ENCODE measurements at places on chromosomes 3 and 15.
A peak's percentile ranks its signal among the peaks of the same experiment; 100 is the strongest.

DNA sequence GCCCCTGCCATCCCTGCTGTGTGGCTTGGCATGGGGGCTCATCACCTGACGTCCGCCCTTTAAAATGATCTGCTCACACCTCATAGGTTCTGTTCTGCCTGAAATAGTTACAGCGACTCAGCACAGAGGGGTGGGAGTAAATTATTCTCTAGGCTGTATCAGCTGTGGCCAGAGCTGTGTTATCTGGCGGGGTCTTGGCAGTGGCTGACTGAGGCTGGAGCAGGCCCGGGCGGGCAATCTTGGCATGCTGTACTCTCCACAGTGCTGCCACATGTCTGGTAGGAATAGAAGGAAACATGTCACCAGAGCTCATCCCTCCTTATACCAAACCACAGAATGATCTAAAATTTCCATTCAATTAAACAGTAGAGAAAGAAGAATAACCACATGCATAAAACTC is 499.9 kb upstream of the LMCD1 start:
- peak; percentile 47 for DNase-seq

DNA sequence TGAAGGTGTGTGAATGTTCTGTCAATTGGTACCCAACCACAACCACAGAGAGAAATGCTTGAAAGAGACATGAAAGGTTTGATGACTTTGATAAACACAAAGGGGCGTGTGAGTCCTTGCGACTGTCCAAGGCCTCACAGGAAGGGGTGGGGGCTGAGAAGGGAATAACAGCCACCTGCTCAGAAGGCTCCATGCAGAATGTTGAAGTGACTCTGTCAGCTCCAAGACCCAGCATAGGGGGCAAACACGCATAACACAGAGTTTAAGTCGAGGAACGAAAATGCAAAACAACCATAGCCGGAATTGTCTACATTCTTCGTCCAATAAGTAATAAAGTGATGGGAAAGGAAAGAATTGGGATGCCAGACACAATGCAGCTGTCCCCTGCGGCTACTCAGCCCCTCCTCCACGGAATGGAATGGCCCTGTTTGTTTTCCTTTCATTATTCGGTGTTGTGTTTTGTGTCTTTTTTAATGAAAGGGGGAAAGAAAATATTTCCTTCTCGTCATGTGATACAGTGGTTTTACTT is 19.9 kb downstream of the TMEM212 start:
- no peak for DNase-seq

GRCh38 chr3:194483850-194484249 is 3.0 kb downstream of the ATP13A3 start:
- no peak for DNase-seq

DNA sequence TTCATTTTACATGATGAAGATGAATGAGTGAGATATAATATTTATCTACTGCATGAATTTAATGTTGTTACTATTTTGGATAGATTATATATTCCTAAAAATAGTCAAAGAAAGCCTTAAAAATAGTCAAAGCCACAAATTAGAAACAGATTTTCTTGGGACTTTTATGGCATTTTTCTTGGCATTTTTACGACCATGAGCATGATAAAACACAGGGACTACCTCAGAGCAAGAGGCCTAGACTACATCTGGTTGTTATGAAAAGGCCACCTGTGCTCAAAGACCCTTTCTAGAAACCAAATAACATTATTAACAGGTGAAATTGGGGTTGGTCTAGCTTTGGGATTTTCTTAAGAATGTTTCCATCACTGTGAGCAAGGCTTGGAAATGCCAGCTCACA is 281.0 kb downstream of the OXSM start:
- DNase-seq, result no peak

DNA sequence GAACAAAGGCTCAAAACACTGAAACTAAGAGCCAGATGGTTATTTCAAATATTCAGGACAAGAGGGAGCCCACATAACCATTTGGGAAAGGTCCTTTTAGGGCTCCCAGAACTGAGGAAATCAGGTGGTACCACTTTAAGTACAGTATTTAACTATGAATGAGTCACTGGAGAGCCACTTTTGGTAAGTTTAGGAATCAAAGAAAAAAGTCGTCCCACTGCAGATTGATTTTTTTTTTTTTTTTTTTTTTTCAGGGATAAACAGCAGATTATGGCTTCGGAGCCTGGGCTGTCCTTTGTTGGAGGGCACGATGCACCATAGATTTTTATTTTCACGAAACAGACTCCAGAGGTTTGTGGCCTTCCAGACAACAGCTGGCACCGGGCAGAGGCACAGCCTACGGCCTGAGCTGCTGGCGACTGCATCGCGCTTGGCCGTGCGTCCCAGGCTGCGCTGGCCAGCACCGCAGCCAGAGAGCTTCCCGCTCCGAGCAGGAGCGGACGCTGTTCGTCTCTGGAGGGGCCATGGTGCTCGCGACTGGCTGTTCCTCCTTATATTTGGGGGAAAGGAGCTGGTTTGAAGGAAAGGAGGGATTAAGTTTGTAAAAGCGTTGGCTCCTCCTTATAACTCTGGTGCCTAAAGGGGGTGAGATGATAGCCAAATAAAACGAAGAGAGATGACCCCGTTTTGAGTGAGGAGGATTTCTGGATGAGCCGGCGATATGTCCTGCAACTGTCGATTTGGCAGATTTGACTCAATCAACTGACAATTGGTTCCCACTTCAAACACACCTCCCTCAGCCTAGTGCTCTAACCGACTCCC is 152.9 kb upstream of the GOLIM4 start:
- peak; percentile 54 for DNase-seq

GRCh38 chr3:16802389-16802788 is 82.4 kb upstream of the PLCL2 start:
- no peak for DNase-seq
